ENCODE measurements at places on chromosomes 13 and 19.

DNA sequence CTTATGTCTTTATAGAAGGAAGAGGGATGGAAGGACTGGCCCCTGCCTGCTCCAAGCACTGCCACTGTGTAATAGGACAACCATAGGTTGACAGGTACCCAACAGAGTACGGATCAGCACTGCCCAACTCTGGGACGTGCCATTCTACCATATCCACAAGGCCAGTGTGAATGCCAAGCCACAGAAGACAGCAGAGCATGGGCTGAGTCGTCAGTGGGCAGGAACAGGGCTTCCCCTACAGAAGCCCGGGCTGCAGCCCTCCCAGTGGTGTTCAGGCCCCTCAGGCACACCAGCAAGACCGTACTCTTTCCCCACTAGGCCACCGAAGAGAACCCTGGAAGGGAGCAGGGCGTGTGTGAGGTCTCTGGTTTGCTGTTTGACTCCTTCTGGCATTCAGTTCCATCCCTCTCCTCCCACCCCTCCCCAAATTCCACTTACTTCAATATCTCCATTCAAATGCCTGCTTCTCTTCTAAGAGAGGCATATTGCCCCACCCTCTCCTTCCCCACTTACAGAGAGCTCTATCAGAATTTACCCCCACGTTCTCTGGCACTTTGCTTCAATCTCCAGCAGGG, 209.4 kb downstream of the FOXO1 start:
- no peak for DNase-seq

- no peak for DNase-seq
Measured at GRCh38 chr13:20749377-20749776, 24.4 kb downstream of the EEF1AKMT1 start.

DNA sequence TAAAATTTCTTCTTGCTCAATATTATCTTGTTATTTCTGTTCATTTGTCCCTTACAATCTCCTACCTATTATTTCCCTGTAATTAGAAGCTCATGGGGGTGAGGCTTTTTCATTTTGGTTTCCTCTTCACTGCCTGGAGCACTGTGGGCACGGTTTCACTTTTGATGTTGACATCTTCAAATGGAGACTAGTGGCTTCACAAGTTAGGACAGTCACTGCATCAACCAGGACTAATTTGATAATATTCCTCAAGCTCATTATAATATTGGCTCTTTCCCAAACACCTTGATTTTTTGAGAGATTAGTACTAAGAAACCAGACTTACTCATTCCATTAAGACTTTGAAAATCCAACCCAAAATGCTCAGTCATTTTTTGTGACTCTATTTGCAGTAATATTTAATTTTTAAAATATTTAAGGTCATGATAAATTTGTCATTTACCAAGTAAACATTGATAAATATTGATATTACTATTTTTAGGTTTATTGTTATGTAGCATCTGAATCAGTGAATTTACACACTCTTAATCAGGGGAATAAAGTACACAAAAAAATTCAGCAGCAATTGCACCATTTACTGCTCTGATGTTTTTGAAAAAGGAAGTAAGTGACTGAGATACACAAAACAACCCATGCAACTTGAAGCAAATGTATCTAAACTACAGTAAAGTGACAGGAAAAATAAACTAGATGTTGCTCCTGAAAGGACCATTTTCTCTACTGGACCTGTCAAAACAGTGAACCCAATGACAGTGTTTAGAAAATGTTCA, 28.8 kb upstream of the RCBTB2 start:
- DNase-seq: peak; percentile 65

DNA sequence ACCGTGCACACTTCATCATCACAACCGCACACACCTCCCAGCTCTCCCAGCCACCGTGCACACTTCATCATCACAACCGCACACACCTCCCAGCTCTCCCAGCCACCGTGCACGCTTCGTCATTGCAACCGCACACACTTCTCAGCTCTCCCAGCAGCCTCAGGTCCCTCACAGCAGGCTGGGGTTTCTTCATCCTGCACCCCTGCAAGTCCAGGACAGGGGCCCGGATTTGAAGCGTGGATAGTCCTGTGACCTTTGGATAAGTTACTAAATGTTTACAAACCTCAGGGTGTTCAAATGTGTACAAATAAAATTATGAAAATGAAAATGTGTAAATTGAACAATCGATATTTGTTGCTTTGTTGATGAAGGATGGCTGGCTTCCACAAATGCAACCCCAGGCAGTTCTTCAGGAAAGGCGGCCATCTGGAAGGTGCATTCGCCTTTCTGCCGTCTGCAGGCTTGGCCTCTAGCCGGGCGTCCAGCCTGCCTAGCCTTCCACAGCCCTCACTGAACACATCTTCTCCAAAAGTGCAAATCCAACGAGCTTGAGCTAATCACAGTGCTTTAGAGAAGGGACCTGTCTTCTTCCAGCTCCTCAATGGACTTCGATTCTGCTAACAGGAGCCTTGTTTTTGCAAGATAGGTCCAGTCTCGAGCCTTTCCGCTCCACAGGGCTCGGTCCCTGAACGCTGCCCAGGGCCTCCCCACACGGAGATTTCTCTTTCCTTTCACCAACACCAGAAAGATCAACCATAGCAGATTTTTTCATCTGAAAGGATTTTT, 74.2 kb downstream of the SPACA7 start:
- no peak for DNase-seq

GRCh38 chr13:76792731-76793347, 93.4 kb downstream of the KCTD12 start:
- no peak for DNase-seq
